Activated gamma-delta T cell treated with Interleukin-2 at 50 U/mL for 16 hours (primary cell): ENCODE measurements at places on chromosomes 16 and 17.

- DNase-seq: no peak
These were observed 23.9 kb upstream of the KLHDC4 start for GRCh38 chr16:87789437-87790291.

- DNase-seq: no peak
These were observed 750 bp downstream of the TMEM132E start for GRCh38 chr17:34579979-34580684.

- peak; percentile 18 for DNase-seq
These were observed 105.1 kb downstream of the CHD9 start for GRCh38 chr16:53159781-53160436.

DNA sequence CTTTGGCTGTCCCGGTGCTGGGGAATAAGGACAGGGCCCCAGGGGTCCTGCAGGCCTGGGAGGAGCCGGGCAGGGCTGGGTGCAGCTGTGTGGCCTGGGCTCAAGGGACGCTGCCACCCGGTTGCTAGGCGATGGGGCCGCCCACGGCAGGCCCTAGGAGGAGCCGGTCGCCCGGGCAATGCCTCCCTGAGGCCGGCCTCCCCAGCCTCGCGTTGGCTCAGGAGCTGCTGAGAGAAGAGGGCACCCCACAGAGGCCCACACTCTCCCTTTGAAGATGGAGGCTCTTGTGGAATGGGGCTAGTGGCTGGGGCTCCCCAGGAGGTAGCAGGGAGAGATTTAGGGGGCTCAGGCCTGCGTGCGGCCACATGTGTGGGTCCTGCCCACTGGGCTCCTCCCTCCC, at the start of gene CIBAR2:
TSS of gene CIBAR2 (minus strand) at position 109 of the 400 bp plus-strand sequence. CDS start 120 bp downstream, outside the sequence.
- DNase-seq: no peak

GRCh38 chr16:88192601-88193000, 190.2 kb upstream of the ZNF469 start:
- DNase-seq: no peak

GRCh38 chr17:67696853-67697498, 20.8 kb upstream of the NOL11 start:
- no peak for DNase-seq

DNA sequence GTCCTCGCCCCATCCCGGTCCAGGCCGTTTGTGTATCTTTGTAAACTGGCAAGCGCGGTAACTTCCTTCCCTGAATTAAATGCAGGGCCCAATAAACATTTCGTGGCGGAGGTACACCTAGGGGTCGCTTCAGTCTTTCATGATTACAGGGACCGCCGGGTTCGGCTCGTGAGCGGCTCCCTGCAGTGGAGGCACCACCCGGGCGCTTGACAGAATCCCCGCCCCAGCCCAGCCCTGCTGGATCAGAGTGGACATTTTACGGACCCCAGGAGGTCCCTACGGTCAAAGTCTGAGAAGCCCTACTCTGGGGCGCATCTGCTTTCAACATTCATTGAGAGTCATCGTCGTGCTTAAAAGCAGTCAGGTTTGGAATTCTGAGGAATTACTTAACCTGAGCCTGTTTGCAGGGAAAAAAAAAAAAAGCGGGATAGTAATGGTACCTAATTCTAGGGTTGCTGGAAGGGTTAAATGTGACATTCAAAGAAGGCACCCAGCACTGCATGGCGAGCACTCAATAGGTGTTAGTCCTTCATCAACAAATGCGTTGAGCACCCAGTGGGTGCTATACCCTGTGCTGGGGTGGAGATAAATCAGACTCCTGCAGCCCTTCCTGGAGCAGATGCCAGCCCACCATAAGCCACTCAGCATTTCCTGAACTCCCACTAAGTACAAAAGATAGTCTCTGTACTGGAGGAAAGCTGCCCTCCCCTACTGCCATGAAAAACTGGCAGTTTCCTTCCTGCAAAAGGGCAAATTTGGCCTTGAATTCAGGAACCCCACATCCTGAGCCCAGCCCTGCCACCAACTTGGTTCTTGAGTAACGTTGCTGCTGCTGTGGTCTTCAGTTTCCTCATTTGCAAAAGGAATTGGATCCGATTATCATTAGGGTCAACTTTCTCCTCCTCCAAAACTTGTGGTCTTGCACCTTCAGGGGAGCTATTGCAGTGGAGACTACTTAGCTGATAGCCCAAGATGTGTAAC, 658 bp upstream of the DUSP3 start:
- no peak for DNase-seq

- peak; percentile 69 for DNase-seq
These were observed at the start of gene SLFN11 for GRCh38 chr17:35373534-35373983. Gene SLFN11, minus strand, starts transcription at chr17:35373621. Its CDS starts 9,814 bp downstream, at chr17:35363807.

DNA sequence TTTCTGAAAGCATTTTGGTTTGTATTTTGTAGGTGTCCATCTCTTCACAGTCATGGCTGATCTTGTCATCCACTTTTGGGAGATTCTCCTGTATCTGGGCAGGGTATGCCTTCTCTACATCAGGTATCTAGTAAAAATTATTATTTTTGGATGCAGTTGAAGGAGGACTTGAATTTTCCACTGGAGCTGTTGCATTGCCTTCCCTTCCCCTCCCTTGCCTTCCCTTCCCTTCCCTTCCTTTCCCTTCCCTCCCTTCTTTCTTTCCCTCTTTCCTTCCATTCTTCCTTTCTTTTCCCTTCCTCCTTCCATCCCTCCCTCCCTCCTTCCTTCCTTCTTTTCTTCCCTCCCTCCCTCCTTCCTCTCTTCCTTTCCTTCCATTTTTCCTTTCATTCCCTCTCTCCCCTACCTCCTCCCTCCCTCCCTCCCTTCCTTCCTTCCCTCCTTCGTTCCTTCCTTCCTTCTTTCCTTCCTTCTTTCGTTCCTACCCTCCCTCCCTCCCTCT, 33.8 kb upstream of the CPHXL start:
- DNase-seq: no peak

GRCh38 chr17:39666231-39666600, 1.1 kb downstream of the TCAP start:
- no peak for DNase-seq

DNA sequence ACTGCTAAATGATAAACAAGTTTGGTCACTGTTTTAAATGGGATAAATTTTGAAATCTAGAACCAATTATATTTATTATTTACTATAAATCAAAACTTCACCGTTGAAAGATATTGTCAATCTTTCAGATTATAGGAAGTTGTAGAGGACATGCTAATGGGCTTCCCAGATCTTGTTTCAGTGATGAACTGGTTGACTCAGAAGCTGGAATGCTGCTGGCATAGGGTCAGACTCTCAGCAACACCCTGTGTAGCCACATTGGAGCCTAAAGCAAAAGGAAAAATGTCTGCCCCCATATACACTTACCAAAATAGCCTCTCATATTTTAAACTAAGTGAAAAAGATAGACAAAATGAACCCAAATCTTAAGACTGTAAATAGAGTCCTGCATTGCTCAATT, 916.9 kb upstream of the SOX9 start:
- no peak for DNase-seq

GRCh38 chr16:78996790-78997189, 603.7 kb downstream of the MAF start:
- DNase-seq: no peak

GRCh38 chr17:40407460-40407859, 10.2 kb downstream of the TOP2A start:
- no peak for DNase-seq

DNA sequence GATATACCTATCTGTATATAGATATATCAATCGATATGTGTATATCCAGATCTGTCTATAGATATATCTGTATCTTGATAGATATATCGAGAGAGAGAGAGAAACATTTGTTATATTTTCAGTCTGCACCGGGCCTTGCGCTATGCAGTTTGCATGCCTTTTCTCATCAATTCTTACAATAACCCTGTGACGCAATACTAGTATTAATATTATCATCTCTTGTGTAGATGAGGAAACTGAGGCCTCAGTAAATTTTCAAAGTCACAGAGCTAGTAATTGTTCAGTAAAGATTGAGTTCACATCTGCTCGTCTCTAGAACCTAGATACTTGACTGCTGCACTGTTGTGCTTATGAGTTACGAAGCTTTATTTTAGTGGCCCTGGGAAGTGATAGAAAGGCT, 77.6 kb downstream of the NF1 start:
- no peak for DNase-seq

- DNase-seq: no peak
These were observed 39.3 kb upstream of the SLC38A10 start for GRCh38 chr17:81334391-81334901.

DNA sequence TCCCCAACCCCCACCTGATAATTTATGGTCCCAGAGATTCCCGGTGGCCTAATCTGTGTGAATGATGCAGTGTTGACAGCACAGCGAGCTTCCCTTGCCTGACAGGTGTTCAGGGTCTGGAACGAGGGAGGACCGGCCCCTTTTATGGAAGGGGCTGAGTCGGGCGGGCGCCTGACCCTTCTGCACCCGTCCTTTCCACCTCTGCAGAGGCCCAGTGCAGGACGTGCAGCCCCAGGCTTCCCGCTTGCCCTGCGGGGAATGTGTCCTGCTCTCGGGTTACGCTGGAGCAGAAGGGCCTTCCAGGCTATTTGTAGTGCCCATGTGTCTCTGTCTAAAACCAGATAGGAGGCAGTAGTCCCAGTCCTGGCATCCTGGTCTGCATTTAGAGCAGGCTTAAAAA, 16.2 kb downstream of the SMTNL2 start:
- no peak for DNase-seq

- peak; percentile 52 for DNase-seq
These were observed 28.7 kb downstream of the MPG start for GRCh38 chr16:106623-107324.

- DNase-seq: no peak
These were observed 6.2 kb upstream of the MYOCD start for GRCh38 chr17:12659500-12659899.

GRCh38 chr16:89720551-89720812, 216 bp downstream of the VPS9D1 start:
- DNase-seq: no peak

- no peak for DNase-seq
These were observed 17.8 kb upstream of the CIBAR2 start for GRCh38 chr16:85129876-85130704.

DNA sequence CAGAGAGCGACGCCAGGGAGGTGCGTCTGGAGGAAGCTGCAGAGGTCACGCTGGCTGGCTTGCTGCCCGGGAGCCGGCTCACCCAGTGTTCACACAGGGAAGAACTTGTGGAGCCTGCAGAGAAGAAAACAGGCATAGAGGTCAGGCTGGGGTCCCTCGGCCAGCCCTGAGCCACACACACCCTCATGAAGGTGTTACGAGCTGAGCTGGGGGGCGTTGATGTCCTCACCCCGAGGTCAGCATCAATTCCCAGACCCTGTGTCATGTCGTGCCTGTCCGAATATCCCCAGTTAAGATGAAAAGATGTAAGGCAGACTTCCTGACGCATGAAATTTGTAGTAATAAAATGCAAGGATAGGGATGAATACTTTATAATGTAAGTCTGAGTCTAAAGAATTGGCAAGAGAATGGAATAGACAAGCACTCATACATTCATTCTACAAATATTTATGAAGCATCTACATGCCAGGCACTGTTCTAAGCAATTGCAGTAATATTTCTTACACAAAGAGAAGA, 77.1 kb downstream of the USP31 start:
- DNase-seq: no peak

GRCh38 chr17:27415120-27415795, 41.0 kb upstream of the KSR1 start:
- no peak for DNase-seq

- no peak for DNase-seq
These were observed 15.0 kb downstream of the NSMCE1 start for GRCh38 chr16:27253526-27253930.

- no peak for DNase-seq
These were observed 465.9 kb upstream of the ERCC4 start for GRCh38 chr16:13453938-13454553.

GRCh38 chr16:68802190-68802589, 41.1 kb upstream of the TANGO6 start:
- no peak for DNase-seq

- DNase-seq: no peak
These were observed 6.2 kb upstream of the DUSP14 start for GRCh38 chr17:37483311-37484039.

GRCh38 chr17:28519236-28519635, 13.1 kb downstream of the FOXN1 start:
- no peak for DNase-seq

DNA sequence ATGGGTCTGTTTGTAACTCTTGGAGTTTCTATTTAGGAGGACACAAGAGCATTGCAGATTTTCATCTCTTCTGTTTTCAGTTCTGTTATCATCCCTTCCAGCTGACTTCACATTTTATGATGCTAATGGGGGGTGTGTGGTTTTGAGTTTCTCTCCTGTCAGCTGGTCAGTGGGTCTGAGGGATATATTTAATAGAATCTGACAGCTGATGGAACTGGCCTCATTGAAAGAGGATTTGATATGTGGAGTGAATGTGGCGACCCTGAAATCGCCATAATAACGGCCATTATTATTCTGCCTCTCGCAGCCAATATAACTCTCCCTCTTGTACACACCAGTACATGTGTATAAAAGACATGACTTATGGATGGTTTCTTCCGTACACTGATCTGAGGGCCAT, 128.1 kb downstream of the SALL1 start:
- DNase-seq: no peak

GRCh38 chr16:85004587-85005205, 6.6 kb downstream of the ZDHHC7 start:
- no peak for DNase-seq

- no peak for DNase-seq
These were observed 44.6 kb downstream of the GOSR1 start for GRCh38 chr17:30521766-30522165.
